ENCODE measurements at places on chromosomes 4 and X. TPM values are rescaled to one million over a fixed set of nuclear protein-coding genes. Genes with fewer than 3 reads are reported as not detected.

Gene FAM9B
- polyA plus RNA-seq: not detected

Gene PWWP3B
- 7.5 TPM for polyA plus RNA-seq

Gene NEXMIF
- polyA plus RNA-seq: 12.6 TPM

Gene GAGE13
- polyA plus RNA-seq: not detected

Gene NCBP2L
- not detected for polyA plus RNA-seq

Gene ADGRG4
- not detected for polyA plus RNA-seq

Gene SCRG1
- polyA plus RNA-seq: 0.64 TPM

Gene TMPRSS11A
- polyA plus RNA-seq: not detected

Gene HTN3
- not detected for polyA plus RNA-seq

Gene CT47B1
- not detected for polyA plus RNA-seq

Gene CABS1
- polyA plus RNA-seq: not detected

Gene CORIN
- 0.25 TPM for polyA plus RNA-seq

Gene SCML2
- 14.7 TPM for polyA plus RNA-seq

Gene HHIP
- not detected for polyA plus RNA-seq

Gene TCEAL3
- 38.2 TPM for polyA plus RNA-seq

Gene NAA11
- polyA plus RNA-seq: not detected

Gene PCDH19
- polyA plus RNA-seq: 8.4 TPM

Gene MSX1
- 2.8 TPM for polyA plus RNA-seq

Gene TCP11X2
- 0.12 TPM for polyA plus RNA-seq

Gene UCP1
- polyA plus RNA-seq: not detected

Gene MAGEA9B
- not detected for polyA plus RNA-seq

Gene NR3C2
- polyA plus RNA-seq: 0.06 TPM

Gene CCDC120
- 3.1 TPM for polyA plus RNA-seq

Gene SH2D1A
- polyA plus RNA-seq: not detected

Gene HPGD
- polyA plus RNA-seq: 18.7 TPM

Gene RNF175
- 37.8 TPM for polyA plus RNA-seq

Gene SORBS2
- 46.0 TPM for polyA plus RNA-seq

Gene RHOXF2
- not detected for polyA plus RNA-seq

Gene TMSB15A
- 1,130 TPM for polyA plus RNA-seq

Gene FRMD7
- polyA plus RNA-seq: 1.2 TPM

Gene BEND2
- not detected for polyA plus RNA-seq

Gene PSAPL1
- polyA plus RNA-seq: not detected

Gene CXorf38
- 10.3 TPM for polyA plus RNA-seq

Gene CCDC110
- not detected for polyA plus RNA-seq

Gene AMBN
- polyA plus RNA-seq: 1.2 TPM

Gene NDP
- 34.1 TPM for polyA plus RNA-seq

Gene PLXNB3
- 0.76 TPM for polyA plus RNA-seq
